Stimulated activated CD4-positive, alpha-beta T cell treated with anti-CD3 and anti-CD28 coated beads, Interleukin-15, amount 100 ng/mL, for 24 hours (primary cell): ENCODE measurements at places on chromosomes 1 and 21.
A peak's percentile ranks its signal among the peaks of the same experiment; 100 is the strongest.

GRCh38 chr1:164659621-164660411, 100.8 kb downstream of the PBX1 start:
- no peak for DNase-seq

GRCh38 chr1:3527774-3528173, 73.3 kb downstream of the ARHGEF16 start:
- no peak for DNase-seq

GRCh38 chr1:161730050-161730564, 8.8 kb downstream of the FCRLB start:
- DNase-seq, result peak; percentile 53

GRCh38 chr1:61184040-61184713, 101.8 kb downstream of the NFIA start:
- no peak for DNase-seq

DNA sequence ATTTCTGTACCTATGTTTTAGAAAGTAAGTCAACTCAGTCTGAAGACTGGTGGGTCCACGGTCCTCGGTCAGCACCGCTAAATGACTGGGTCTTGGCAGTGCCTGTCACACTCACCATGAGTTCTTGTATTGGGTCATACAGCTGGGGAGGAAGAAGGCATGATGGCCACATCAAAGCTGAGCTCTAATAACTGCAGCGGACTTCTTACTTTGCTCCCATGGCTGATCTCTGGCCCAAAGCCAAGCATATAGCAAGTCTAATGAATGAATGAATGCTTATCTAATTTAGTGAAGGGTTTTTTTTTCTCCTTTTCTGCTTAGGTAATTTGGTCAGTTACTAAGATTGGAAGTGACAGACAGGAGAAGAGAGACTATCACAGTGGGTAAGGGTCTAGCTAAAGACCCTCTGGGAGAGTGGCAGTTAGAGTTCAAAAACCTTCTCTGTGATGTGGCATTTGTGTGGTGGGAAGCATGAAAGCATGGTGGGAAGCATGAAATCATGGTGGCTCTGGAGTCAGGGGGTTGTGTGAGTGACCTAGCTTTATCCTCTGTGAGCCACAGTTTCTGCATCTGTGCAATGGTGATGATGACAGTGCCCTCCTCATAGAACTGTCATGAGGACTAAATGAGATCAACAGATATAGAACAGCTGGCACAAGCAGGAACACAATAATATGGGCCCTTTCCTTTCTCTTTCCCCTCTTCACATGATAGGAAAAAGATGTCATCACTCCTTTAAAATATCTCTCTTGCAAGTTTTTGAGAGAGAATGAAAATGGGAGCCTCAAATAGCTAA, 78.9 kb upstream of the JAK1 start:
- DNase-seq, result no peak

GRCh38 chr1:53296117-53296749, 31.6 kb downstream of the LRP8 start:
- no peak for DNase-seq

DNA sequence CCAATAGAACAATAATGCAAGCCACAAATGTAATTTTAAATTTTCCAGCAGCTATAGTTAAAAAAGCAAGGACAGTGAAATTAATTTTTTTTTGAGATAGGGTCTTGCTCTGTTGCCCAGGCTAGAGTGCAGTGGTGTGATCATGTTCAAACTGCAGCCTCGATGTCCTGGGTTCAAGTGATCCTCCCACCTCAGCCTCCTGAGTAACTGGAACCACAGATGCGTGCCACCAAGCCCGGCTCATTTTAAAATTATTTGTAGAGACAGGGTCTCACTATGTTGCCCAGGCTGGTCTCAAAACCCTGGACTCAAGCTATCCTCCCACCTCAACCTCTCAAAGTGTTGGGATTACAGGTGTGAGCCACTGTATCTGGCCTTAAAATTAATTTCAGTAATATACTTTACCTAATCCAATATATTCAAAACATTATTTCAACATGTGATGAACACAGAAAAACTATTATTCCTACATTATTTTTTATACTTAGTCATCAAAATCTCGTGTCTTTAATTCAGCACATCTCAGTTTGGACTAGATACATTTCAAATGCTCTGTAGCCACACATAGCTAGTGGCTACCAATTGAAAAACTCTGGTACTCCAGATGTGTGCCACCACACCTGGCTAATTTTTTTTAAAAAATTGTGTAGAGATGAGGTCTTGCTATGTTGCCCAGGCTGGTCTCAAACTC, 10.8 kb upstream of the ID3 start:
- DNase-seq, result no peak

- DNase-seq, result no peak
Measured at GRCh38 chr1:6424000-6424565, 493 bp upstream of the ESPN start.

DNA sequence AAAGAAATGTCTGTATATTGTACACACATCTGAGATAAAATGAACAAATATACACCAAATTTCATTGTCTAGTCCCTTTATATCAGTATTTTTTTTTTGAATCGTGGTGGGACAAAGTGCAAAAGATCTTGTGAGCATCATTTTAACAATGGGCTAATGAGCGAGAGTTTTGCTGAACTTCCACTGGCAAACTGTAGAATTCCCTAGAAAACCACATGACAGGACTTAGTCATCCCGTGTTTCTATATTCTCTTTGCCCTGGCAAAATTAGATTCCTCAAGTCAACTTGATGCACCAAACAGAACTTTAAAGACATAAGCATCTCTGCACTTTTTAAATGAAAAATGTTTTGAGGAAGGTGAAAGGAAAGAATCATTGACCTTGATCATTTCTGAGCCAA, 488.2 kb upstream of the PTBP2 start:
- DNase-seq, result no peak

GRCh38 chr1:78950826-78951225, 55.7 kb downstream of the ADGRL4 start:
- no peak for DNase-seq

DNA sequence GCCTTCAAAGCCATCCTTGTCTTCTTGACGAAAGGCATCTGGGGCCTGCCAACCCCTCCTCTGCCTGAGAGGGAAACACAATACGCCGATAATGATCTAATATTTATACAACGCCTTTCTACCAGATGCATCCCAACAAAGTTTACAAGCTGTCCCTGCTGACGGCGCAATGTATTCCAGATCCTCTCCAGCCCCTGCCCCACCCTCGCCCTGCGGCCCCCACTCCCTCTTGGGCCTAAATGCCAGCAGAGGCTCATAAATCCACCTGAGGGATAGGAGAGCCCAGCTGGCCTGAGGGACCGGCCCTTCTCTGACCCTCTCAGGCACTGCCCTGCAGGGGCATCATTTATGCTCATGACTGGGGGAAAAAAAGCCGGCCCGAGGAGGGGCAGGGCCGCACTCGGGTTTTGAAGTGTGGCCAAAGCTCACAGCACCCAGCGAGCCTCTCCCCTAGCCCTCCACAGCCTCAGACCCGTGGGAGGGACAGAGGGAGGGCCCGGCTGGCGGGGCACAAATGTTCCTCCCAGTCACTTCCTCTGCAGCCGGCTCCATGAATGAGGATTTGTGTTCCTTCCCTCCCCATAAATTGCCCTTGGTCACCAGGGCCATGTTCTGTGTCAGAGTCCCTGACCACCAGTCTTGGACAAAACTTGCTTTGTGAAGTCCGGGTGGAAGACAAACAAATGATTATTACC, 140.3 kb downstream of the FOXD2 start:
- no peak for DNase-seq

DNA sequence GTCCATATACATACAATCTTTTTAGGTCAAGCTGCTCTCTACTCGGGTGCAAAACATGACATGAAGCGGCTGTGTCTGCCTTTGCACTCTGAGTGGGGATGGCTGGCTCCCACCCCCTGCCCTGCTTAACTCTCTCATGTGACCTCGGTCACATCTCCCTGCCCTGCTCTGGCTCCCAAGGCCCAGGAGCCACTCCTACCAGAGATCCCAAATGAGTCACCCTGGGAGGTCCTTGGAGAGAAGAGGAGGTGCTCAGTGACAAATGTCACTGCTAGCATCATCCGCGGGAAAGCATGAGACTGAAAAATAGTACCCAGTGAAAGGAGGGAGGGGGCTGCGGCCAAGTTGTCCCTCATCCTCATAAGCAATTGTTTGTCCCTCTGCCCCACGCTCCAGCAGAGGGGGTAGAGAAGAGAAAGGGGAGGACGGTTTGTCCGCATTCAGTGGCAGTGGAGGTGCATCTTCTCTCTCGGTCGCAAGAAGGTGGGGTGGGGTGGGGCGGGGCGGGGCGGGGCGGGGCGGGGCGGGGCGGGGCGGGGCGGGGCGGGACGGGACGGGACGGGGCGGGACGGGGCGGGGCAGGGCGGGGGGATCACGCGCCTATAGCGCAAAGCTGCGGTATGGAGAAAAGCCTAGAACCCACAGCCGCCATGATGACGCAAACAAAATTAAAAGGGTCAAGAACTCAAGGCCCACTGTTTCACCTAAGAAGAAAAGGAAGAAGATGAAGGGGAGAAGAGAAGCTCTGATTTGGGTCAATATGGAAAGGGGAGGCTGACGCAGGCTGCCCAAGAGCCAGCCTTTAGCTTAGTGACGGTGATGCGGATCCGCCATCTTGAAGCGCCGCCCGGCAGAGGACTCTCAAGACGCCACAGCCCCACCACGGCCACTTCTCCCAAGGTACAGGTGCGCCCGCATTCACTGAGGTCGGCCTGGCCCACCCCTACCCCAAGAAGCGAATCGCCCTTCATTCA, 66.2 kb downstream of the CD46 start:
- no peak for DNase-seq

DNA sequence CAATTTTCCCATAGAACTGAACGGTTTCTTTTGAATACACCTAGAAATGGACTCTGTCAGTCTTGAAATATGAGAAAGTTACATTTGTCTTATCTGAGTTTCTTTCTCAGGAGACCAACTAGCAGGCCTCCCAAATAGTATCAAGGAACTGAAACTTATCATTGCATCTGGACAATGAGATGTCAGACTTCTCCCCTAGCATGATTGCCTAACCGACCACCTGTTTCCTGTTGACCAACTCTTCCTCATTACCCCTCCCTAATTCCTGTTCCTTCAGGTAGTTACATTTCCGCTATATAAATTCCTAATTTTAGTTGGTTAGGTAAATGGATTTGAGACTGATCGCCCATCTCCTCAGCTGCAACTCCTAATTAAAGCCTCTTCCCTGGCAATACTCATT, 1587.3 kb downstream of the NCAM2 start:
- DNase-seq, result no peak

GRCh38 chr1:201647722-201648065, 108.8 kb downstream of the NAV1 start:
- DNase-seq, result no peak

- DNase-seq, result no peak
Measured at GRCh38 chr1:211344152-211344618, 17.6 kb downstream of the TRAF5 start.

GRCh38 chr1:100463791-100464424, 74.0 kb upstream of the GPR88 start:
- DNase-seq, result peak; percentile 73

DNA sequence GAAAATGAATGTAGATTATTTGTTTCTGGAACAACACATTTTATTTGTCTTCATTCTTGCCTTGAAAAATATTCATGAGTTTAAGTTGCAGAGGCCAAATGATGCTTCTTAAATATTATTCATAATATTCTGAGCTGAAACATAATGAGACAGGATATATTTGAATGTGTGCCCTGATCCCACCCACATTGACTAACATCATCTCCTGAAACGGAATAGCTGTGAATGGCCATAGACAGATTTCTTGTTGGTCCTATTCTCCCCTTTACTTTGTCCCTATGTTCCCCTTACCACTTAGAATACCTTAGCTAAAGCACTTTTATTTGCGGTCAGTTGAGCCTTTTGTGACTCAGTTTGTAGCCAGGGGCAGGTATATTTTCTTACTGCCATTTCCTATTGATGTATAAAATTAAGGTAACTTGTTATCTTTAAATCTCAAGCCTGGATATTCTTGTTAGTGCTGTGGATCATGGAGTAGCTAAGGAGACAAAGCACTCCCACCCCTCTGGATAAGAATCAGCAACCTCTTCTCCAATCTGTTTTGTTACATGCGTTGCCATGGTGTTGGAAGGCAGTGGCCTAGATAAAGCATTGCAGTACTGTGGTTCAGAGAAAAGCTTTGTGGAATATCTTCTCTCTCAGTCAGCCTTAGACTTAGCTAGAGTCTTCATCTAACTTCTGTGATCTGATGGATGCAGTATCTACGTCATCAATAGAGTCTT, 478.5 kb upstream of the DEPDC1 start:
- DNase-seq, result no peak

- DNase-seq, result no peak
Measured at GRCh38 chr21:15272591-15272990, 207.8 kb upstream of the NRIP1 start.

DNA sequence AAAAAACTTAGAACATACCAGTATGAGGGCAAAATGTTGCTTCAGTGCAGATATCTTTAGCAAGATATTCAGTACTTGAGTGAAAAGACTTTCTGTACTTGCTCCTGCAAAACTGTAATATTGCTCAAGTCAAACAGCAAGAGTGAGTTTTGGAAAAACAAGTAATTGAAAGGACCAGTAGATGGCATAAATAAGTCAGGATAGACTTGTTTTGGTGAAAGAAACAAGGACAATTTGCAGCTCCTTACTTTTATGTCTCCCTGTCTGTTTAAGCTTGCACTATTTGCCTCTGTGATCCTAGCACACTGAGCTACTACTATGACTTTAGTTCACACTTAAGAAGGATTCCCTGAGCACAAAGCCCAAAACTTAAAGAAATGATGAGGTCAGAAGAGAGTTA, 39.1 kb downstream of the IFI44 start:
- DNase-seq, result no peak

- no peak for DNase-seq
Measured at GRCh38 chr1:178134061-178134460, 40.2 kb downstream of the RASAL2 start.

DNA sequence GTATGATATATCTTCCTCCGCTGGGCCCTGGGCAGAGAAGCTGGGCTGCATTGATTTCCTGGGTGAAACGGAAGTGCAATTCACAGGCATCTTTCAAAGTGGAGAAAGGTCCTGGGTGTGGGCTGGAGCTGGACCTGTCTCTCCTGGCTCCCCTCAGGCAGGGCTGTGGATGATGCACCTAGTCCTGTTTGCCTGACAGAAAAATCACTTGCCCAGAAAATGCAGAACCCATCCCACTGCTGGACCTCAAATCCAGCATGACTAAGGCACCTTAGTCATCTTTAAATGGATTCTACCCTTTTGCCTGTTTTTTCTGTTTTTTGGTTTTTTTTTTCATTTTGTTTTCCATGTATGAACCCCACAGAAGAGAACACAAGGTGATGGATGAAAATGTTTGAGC, 49.7 kb downstream of the MYSM1 start:
- no peak for DNase-seq

GRCh38 chr1:58249737-58250586, 296.6 kb downstream of the OMA1 start:
- peak; percentile 22 for DNase-seq

DNA sequence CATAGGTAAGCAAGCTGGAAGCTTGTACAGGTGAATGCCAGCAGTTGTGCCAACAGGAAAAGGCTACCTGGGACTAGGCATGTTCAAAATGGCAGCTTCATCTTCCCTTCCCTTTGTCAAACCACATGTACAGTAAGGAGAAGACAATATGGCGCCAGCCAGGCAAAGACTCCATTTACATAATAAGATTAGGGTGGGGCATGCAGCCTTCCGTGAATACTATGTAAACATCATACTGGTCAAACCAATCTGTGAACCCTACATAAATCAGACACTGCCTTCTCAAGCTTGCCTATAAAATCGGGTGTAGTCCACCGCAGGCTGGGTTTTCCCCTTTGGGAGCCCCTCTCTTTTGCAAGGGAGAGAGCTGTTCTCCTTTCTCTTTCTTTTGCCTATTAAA, 24.6 kb downstream of the ATF3 start:
- no peak for DNase-seq
